ENCODE measurements at places on chromosomes 2 and 18. TPM values are rescaled to one million over a fixed set of nuclear protein-coding genes. Genes with fewer than 3 reads are reported as not detected.

GRCh38 chr18:5104246-5104645 lies 92.8 kb downstream of the AKAIN1 start:
- no peak for DNase-seq

DNA sequence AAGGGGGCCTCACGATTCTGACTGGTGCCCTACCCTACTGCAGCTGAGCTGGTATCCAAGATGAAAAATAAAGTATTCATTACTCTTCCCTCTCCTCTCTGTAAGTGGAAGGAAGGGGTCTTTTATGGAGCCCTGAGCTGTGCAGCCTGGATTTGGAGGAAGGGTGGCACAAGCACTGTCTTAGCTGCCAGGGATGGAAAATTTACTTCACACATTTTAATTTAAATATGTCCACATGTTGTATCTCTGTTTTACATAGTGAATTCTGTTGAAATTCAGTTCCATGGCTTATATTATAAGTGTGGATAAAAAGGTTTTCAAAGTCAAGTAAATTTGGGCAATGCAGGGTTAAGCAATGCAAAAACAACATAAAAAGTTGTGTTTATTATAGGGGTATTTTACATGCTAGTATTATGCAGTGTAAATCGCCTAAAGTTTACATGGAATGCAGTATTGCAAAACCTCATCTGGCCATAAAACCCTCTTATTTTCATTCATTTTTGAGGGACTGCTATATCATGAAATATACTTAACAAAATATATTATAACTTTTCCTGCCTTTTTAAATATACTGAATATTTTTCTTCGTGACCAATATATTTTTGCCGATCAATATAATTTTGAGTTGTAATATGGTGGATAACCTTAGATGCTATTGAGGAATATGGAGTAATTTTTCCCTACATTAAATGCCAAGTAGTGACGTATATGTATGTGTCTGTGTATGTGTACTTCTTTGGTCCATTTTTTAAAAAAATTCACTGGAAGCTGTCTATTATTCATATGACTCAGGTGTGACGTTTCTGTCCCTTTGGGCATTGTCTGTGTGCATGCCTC lies 333.9 kb upstream of the CYRIA start:
- DNase-seq: no peak

GRCh38 chr2:158805936-158806335 lies 10.8 kb downstream of the DAPL1 start:
- DNase-seq: no peak

- no peak for DNase-seq
These were observed 267.0 kb downstream of the STK39 start for GRCh38 chr2:167980439-167980838.

DNA sequence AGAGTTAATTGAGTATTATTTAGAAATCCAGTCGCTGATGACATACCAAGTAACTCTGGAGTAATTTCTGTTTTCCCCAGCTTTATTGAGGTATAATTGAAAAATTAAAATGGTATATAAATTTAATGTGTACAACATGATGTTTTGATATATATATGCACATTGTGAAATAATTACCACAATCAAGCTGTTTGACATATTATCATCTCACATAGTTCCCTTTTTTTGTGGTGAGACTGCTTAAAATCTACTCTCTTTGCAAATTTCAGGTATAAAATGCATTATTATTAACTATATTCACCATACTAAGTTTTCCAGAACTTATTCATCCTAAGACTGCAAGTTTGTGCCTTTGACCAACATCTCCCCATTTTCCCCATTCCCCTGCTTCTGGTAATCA lies 25.0 kb upstream of the SPAG16 start:
- DNase-seq: no peak

- no peak for DNase-seq
These were observed 128.0 kb upstream of the FBXO11 start for GRCh38 chr2:48034295-48034694.

DUSP11 gene
- total RNA-seq: 43.7 TPM

DNA sequence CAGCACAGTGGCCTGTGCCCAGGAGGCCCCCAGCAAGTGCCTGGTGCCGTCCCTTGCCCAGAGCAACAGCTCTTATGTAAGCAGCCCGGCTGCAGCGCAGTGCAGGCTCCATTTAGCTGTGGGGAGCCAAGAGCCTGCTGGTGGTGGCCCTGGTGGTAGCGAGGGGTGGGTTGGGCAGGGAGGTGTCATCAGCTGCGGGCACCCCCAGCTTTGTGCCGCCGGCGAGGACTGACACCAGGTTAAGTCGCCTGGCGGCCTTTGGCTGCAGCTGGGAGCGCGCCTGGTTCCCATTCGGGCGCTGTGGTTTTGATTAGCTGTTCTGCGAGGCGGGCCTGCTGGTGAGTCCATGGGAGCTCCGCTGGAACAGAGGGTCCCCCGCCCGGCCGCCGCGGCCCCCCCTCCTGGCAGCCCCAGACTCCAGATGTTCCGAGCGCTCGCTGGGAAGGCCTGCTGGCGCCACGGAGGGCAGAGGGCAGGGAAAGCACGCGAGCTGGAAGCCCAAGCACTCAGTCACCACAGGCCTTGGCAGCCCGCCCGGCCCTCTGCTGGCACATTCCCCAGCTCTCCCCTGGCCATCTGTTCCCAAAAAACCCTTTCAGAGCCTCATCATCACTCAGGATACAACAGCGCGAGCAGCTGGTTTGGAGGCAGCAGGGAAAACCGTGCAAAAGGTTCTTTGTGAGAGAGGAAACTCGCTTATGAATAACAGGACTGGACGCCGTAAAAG lies 18.4 kb downstream of the ATOH8 start:
- peak; percentile 99 for DNase-seq

GCG gene
- total RNA-seq: not detected

Measured in A172 (cell line).